T-helper 22 cell (primary cell): ENCODE measurements at places on chromosomes 13 and 19.

DNA sequence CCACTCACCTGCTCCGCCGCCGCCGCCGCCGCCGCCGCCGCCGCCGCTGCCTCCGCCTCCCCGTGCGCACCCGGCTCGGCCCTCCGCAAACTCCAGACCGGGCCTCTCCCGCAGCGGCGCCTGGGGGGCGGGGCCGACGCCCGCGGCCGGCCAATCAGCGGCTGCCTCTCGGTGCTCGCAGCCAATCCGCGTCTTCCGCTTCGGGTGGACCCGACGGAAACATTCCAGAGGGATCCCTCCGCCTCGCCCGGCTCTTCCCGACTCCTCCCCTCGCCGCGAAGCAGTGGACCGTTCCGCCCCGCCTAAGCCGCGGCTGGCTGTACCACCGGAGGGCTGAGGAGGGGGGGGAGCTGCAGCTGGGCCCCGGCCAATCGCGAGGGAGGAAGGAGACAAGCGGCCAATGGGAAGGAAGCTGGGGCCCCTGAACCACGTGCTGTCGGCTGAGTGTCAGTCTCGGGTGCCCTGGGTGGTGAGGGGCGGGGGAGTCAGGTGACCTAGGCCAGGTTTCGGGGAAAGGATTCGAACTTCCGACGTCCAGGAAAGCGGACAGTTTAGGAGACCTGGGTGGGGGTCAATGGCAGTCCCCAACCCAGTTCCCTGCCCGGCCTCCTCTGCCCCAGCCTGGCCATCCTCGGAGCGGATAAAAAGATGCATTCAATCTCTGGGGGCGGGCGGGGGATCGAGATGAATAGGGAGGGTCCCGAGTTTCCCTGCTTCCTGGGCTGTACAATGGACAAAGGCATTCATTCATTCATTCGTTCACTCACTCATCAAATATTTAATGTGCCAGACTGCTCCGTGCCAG is at the start of gene GIPC1:
GIPC1 (minus strand) TSS at position 99 of the 805 bp plus-strand sequence. CDS start 13,151 bp downstream, outside the sequence.
- DNase-seq, result peak; percentile 72

DNA sequence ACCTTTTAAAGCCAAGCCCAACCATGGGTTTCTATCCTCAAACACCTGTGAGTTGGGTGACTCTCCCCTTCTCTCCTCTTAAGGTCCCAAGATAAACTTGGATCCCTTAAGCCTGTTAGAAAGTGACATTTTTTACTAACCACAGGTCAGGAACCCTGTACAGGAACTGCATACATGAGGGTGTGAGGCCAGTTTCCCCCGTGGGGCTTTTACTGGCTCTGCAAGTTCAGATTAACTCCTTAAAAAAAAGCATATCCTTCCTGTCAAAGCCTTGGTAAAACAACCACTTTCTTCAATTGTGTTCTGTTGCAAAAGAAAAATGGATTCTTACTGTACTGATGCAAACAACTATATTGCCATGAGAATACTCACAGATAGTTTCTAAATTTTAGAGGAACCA is 2638.7 kb upstream of the PCDH20 start:
- no peak for DNase-seq

GRCh38 chr19:46861691-46862502 is 1.1 kb downstream of the ARHGAP35 start:
- no peak for DNase-seq

DNA sequence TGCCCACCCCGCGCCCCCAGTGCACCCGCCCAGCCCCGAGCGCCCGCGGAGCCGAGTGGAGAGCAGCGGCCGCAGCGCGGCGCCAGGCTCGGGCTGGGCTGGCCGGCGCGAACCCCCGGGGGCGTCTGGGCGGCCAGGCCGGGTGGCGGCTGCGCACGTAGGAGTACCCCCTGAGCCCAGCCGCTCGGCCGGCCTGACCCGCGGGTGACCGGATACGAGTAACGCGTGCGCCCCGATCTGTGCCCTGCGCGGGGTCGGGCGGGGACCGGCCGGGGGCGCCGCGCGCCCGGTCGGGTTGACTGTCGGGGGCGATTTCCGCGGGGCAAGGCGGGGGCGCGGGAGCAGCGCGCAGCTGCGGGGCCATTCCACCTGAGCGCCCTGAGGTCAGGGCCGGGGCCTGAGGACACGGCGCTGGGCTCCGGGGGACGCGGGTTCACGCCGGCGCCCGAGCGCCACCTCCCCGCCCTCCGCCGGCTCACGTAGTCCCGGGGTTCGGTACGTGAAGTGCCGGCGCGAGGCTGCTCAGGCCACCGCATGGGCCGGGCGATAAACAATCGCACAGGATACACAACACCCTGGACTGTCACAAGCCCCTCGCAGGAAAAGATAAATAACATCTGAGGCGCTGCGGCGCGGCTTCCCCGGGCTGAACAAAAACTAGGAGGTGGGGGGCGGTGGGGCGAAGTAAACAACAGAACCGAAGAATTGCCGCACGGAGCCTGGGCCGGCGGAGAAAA is 37.6 kb upstream of the FLT1 start:
- no peak for DNase-seq

DNA sequence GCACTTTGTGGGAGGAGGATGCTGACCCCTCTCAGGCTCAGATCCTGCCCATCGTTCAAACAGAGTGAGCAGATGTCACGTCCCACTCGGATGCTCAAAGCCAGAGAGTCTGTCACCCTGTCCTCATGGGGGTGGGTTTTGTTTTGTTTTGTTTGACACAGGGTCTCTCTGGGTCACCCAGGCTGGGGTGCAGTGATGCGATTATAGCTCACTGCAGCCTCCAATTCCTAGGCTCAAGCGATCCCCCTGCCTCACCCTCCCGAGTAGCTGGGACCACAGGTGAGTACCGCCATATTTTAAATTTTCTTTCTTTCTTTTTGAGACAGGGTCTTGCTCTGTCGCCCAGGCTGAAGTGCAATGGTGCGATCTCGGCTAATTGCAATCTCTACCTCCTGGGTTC is 4.0 kb downstream of the ADGRE2 start:
- DNase-seq, result no peak

DNA sequence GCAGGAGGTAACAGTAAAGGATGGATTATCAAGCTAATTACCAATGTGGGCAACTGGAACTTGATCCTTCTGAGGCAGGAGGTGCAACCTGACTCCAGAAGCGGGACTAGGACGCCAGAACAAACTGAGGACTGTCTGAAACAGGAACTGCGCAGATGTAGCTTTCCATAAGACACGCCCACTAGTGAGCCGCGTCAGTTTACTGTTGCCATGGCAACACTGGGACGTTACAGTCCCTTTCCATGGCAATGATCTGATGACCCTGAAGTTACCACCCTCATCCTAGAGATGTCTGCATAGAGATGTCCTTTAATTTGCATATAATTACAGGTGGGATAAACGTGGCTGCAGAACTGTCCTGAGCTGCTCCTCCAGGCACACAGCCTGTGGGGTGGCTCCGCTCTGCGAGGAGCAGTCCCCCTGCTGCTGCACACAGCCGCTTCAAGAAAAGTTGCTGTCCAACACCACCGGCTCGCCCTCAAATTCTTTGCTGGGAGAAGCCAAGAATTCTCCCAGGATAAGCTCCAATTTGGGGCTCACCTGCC is 816.6 kb downstream of the UQCRFS1 start:
- DNase-seq, result no peak

- DNase-seq, result no peak
Measured at GRCh38 chr19:48746738-48747575, at the start of gene IZUMO1. Gene IZUMO1 (minus strand): TSS chr19:48746909. CDS start chr19:48745859, 1,050 bp downstream.

GRCh38 chr13:97582170-97582569 is 148.2 kb downstream of the RAP2A start:
- DNase-seq, result no peak

GRCh38 chr13:108155185-108156106 is 59.9 kb downstream of the LIG4 start:
- peak; percentile 13 for DNase-seq

DNA sequence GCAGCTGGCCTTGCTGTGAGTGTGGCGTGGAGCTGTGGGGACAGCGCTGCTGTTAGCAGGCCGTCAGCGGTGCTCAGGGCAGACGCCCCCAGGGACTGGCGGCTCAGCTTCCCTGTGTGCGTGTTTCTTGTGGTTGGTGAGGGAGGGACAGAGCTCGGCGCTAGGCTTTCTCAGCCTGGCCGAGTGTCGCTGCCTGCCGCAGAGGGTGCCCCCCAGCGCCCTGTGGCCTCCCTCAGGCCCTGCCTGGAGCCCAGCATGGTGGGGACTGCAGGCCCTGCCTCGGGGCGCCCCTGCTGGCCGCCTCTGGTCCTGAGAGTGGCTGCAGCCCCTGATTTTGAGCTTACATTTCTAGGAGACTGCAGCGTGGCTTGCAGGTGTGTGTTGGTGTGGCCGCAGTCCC is 35.5 kb downstream of the DOT1L start:
- no peak for DNase-seq

- DNase-seq, result no peak
Measured at GRCh38 chr19:1608359-1609102, 3.3 kb upstream of the UQCR11 start.

GRCh38 chr19:8609279-8610040 is 1.1 kb downstream of the ADAMTS10 start:
- DNase-seq, result no peak

DNA sequence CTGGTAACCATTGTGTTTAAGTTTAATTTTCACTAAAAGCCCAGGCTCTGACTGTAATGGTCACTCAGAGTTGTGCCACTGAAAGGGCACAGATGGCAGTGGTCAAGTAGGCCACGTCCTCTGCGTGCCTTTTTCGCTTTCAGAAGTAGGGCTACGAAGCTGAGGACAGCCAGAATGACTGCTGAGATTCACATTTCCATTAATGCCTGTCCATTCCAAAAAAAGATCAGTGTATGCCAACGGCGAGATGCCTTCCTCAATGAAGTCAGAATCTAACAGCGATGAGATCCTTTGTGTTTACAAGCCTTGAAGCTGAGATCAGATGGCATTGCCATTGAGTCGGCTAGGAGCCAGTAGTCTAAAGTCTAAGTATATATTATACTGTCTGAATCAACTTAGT is 311.3 kb downstream of the FGF14 start:
- DNase-seq, result no peak

- DNase-seq, result no peak
Measured at GRCh38 chr19:47322058-47322457, 9.9 kb upstream of the C5AR2 start.

DNA sequence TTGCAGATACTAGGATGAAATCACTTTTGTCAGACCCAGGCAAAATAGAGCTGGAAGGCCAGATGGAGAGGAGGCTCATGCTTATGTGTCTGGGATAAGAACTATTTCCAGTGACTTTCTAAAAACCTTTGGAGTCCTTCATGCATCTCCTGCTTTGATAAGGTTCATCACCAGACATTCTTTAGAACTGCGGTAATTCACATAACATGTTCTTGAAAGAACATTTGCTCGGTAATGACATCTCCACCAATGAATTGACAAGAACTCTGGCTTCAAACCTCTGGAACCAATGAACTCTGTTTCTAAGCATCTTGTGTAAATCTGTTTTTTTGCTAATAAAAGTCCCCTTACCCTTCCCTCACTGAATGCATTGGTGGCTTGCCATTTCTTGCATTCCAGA is 112.0 kb upstream of the KL start:
- no peak for DNase-seq

DNA sequence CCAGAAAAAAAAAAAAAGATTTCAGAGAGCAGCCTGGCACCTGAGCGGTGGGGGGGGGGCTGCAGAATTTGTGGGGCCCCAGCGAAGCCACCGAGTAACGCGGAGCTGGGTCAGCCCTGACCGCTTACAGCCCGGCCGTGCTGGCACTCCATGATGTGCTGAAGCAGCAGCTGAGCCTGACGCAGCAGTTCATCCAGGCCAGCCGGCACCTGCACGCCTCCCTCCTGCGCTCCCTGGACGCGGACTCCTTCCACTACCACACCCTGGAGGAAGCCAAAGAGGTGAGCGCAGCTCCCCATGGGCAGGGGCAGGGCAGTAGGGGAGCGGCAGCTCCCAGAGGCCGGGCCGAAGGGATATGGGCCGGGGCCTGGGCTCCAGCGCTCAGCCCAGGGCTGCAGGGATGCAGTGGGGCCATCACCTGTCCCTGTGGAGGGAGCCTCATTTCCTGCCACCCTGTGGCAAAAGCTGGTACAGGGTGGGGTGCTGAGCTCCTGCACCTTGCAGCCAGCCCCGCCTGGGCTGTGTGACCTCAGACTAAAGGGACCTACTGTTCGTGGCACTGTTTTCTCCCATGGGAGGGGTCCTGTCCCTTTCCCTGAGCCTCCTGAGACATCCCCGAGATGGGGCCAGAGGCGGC is 18.3 kb downstream of the C19orf44 start:
- DNase-seq, result no peak
